Esophagus squamous epithelium (tissue), 5 donors: ENCODE measurements at places on chromosomes 5 and 9.

DNA sequence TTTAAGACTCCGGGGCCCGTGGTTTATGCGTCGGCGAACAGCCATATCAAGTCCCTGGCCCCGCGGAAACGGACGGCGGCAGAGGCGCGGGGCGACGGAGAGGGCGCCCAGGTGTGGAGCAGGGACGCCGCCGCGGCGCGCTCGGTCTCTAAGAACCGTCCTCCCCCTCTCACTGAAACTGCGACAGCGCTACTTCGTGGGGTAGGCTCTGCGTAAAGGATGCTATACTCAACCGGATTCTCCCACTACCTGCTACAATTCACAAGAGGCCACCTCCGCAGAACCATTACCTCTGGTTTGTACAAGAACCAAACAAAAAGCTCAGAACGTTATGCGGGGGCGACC is 404 bp downstream of the MRNIP start:
- no peak for DNase-seq

- no peak for DNase-seq
Observed at GRCh38 chr9:33125461-33125860, 41.7 kb downstream of the B4GALT1 start.

- no peak for DNase-seq
Observed at GRCh38 chr9:29422438-29422837, 1849.2 kb upstream of the C9orf72 start.

GRCh38 chr5:3310541-3311261 is 284.9 kb upstream of the IRX1 start:
- DNase-seq: no peak

- peak; percentile 5 for DNase-seq
Observed at GRCh38 chr5:150904479-150905311, at the start of gene ZNF300. Gene ZNF300, minus strand, starts transcription at chr5:150904980. Its CDS starts 1,825 bp downstream, at chr5:150903155.

- no peak for DNase-seq
Observed at GRCh38 chr5:78972654-78973428, 12.3 kb downstream of the ARSB start.

- no peak for DNase-seq
Observed at GRCh38 chr5:157729858-157730257, 1.4 kb upstream of the THG1L start.

DNA sequence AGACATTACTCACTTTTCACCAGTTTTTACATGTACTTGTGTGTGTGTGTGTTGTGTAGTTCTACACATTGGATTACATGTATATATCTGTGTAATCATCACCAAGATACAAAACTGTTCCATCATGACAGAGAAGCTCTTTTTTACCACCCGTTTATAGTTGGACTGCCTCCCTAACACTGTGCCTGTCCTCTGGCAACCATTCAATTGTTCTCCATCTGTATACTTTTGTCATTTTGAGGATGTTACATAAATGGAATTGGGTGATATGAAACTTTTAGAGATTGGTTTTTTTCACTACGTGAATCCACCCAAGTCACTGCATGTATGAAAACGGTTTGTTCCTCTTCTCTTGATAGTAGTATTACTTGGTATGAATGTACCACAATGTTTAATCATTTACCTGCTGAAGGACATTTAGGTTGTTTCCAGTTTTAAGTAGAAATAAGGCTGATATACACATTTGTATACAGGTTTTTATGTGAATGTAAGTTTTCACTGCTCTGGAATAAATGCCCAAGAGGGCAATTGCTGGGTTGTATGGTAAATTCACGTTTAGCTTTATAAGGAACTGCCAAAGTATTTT is 126.2 kb downstream of the MAPKAP1 start:
- no peak for DNase-seq

GRCh38 chr5:101977729-101978345 is 318.2 kb downstream of the SLCO4C1 start:
- DNase-seq: no peak

- DNase-seq: no peak
Observed at GRCh38 chr9:93203026-93203717, 19.2 kb downstream of the WNK2 start.

- DNase-seq: no peak
Observed at GRCh38 chr9:86516564-86516963, 162.4 kb upstream of the TUT7 start.

- no peak for DNase-seq
Observed at GRCh38 chr5:99449786-99450185, 521.0 kb upstream of the CHD1 start.

DNA sequence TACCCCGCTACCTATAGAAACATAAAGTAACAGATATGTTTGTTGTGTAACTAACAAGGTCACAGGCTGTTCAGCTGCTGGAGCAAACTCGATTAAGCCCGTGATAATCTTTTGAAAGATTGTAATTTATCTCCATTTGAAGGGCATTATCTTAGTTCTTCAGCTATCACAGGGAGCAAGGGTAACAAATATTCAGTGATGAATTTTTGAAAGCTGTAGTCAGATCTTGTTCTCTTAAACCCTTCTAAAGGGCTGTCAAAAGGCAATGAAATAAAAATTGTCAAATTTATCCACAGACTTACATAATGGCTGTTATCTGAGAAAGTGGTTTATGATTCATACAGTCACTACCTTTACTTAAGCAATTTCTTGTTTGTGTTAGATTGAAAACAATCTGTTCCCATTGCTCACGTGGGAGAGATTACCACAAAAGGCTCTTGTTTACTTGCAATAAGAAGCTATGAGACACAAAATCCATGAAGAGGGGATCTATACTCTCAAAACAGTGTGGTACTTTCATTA is 78.3 kb upstream of the ZNF608 start:
- no peak for DNase-seq

DNA sequence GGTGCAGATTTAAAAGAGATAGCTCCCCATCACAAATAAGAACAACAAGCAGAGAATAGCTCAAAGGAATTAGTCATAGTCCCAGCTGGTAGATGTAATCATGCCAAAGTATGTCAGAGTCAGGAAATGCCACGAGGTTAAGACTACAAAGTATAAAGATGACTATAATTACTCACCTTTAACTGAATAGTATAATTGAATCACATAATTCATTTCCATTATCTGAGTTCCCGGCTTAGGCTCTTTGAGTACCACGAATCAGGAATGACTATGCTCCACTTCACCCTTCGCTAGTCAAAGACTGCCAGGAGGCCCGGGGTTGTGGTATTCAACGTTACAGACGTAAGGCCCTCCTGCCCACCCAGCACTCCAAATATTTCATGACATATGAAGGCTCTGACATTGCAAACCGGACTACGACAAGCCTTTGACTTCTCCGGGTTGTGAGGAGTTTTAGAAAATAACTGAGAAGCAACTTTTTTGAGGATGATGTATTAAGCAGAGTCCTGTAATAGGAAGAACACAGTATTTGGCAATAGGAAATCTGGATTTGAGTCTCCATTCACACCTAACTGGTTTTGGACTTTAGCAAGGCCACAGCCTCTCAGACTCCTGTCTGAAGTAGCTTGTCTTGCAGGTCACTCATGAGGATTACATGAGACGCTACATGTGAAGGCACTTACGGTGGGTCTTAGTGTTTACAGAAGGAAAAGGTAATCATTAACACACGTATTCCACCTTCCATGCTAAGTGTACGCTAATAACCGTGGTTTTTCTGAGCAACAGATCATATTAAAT is 64.6 kb downstream of the ENC1 start:
- DNase-seq: no peak

DNA sequence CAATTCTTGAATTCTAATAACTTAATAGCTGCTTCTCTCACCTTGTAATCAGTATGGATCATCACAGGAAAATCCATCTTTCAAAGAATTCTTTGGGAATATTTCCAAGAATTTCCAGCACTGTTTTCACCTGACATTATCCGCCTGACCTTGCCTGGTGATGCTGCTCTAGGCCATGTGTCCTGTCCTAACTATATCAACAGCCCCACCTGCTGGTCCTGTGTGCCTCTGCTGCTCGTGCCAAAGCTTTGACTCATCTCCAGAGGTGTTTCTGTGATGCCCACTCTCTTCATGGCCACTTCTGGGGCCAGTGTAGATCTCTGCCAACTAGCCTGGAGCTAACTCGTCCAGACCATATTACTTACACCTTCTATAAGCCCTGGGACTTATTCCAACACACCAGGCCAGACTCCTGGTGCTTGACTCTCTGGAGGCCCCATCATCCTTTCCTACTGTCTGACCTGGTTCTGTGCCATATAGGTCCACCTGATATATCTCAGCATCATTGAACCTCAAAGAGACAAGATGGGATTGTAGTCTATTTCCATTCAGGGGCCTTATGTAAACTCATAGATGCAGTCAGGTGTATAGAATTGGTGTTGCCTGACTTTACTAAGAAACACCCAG is 67.5 kb upstream of the CKMT2 start:
- DNase-seq: no peak

DNA sequence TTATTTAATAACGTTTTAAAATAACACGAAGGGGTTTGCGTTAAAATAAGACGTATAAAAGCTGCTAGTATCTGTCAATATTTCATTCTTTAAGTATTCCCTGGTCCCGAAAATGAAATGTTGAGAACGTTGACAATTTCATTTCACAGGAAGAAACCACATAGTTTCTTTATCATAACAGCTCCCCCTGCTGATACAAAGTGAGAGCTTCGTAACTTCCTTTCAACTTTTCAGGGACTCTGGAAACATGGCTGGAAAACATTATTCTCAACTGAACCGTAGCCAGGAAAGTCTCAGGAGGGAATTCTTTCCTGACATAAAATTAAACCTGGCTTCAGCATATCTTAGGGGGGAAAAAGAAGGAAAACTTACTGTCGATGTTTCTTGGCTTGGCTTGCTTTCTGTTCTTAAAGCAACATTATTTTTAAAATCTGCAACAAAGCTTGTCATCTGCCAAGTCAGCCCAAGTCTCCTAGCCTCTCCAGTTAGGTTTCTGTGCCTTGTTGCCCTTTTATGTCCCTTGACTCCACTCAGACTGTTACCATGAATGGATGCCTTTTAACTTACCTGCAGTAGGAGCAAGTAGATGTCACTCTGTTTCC is 122.9 kb upstream of the DAB2 start:
- no peak for DNase-seq

GRCh38 chr5:164433106-164433870 is 927.9 kb downstream of the MAT2B start:
- no peak for DNase-seq

- DNase-seq: no peak
Observed at GRCh38 chr5:91727463-91727862, 344.3 kb upstream of the ARRDC3 start.

DNA sequence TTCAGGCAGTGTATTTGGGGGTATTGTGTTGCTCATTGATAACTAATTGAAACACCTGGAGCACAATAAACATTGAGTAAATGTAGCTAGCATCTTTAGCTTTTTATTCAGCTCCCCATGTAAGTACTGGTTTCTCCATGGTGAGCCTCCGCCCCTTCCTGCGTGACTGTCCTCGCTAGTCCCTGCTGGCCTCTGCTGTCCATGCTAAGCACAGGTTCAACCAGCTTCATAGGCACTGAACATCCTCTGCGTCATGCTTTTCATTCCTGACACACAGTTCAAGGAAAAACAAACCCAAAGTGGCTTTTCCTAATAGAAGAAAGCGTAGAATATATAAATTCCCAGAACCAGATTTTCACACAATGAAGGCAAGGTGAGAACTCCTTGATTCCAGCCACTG is 27.3 kb upstream of the DAP start:
- DNase-seq: no peak

GRCh38 chr9:11352612-11353011 is 739.8 kb upstream of the PTPRD start:
- DNase-seq: no peak

GRCh38 chr9:74946686-74947085 is 6.0 kb downstream of the C9orf40 start:
- no peak for DNase-seq

GRCh38 chr5:434443-435146 is 8.4 kb upstream of the EXOC3 start:
- no peak for DNase-seq

DNA sequence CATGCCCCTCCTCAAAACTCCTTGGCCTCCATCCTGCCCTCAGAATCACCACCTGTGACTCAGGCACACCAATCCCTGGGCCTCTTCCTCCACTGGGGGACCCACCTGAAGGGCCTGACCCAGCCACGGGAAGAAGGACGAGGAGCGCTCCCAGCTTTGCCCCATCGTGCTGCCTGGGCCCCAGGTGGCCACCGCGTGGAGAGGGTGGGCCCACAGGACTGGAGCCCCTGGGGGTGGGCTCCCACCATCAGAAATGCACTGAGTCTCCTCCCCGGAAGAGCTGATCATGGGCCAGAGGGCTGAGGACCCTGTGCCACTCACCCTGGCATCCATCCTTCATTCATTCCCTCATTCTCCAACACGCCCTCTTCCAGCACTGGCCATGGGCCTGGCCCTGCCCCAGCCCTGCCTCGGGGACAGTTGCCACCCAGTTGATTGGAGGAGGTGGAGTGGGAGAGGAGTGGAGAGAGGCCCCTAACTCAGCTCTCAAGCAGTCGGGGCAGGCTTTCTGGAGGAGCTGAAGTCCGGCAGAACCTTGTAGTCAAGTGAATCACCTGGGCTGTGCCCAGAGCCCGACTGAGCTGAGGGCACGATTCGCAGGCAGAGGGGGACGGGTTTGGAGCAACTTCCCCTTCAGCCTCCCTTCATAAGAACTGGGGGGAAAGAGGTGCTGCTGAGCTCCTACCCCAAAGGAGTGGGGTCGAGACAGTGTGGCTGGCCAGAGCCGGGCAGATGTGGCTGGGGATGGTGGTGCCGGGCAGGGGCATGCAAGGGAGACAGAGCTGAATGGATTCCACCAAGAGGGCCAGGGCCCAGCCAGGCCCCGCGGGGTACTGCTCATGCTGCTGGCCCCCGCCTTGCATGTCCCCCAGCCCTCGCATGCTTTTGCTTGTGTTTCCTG is 29.6 kb downstream of the DNM1 start:
- DNase-seq: no peak

- no peak for DNase-seq
Observed at GRCh38 chr9:93815135-93815534, 140.0 kb downstream of the BARX1 start.

- DNase-seq: no peak
Observed at GRCh38 chr5:111234125-111234524, 9.9 kb downstream of the CAMK4 start.

GRCh38 chr9:130234340-130235260 is 31.0 kb upstream of the HMCN2 start:
- DNase-seq: no peak

DNA sequence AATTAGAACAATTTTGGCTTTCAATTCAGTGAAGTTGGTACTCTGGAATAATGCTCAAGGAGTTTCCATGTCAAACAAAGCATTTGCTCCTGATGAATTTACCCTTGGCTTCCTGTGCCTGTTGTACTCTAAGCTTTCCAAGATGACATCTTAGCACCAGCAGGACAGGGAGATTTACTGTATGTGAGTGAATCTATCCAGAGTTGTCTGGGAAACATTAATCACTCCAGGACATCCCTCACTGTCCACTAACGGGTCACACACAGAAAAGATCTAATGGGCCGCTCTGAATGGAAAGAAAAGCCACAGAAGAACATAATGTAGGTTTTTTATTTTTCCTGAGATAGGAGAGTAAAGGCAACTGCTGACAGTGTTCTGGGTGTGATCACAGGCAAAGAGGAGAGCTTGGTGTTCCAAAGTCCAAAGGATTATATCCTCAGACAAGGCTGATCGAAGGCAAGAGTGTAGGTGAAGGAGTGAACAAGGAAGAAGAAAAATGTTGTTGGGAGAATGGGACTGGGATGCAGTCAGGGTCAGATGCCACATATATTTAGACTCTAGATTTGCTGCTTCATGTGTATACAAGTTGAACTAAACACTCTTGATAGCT is 167.7 kb upstream of the RPS23 start:
- DNase-seq: no peak
